H9 (cell line): ENCODE measurements at places on chromosomes 16 and 17. TPM values are rescaled to one million over a fixed set of nuclear protein-coding genes. Genes with fewer than 3 reads are reported as not detected.

The NPIPA2 gene
- total RNA-seq: 15.8 and 16.6 TPM in 2 replicates

The DNAH2 gene
- total RNA-seq: 0.15 and 0.22 TPM in 2 replicates

The LCAT gene
- total RNA-seq: 17.7 and 17.8 TPM in 2 replicates

The CCDC40 gene
- total RNA-seq: 7.8 and 8.9 TPM in 2 replicates

The LUC7L3 gene
- 143 and 154 TPM in 2 replicates for total RNA-seq

The BCL7C gene
- 17.5 and 18.3 TPM in 2 replicates for total RNA-seq

The ARRB2 gene
- 75.3 and 81.1 TPM in 2 replicates for total RNA-seq

The FGF11 gene
- total RNA-seq: 14.1 and 15.2 TPM in 2 replicates

The CD300LG gene
- total RNA-seq: not detected in 2 replicates

GRCh38 chr16:30605158-30605557, 5.0 kb downstream of the ZNF689 start:
- no peak overlapping the region for H3K4me3 ChIP-seq
- H3K27ac ChIP-seq: no peak overlapping the region
- no peaks in the 10 kb centered on the region for H3K4me1 ChIP-seq
- DNase-seq: no peak
- no peaks in the 10 kb centered on the region for H3K27me3 ChIP-seq

DNA sequence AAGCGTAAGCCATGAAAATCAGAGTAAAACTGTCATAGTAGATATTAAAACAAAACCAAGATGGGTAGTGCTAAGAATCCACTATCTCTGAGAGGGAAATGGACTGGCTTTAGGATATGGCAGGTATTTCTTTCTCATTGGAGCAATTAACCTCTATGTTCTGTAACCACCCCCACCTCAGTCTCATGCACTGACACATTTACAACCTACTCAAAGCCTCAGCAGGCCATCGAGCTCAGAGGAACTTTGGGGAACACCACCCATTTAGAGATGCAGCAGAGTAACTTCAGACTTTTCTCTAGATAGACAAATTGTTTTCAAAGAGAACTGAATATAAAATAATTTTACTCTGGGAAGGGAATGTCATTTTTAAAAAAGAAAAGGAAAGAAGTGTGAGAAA, 615.8 kb upstream of the ZFHX3 start:
- no peak overlapping the region for H3K27ac ChIP-seq
- H3K27me3 ChIP-seq: no peaks in the 10 kb centered on the region
- no peak for DNase-seq
- peaks cover 5% of the 10 kb centered on the region; the same call in 1 of the 2 replicates for H3K4me1 ChIP-seq
- H3K36me3 ChIP-seq: peaks cover 9% of the 10 kb centered on the region

DNA sequence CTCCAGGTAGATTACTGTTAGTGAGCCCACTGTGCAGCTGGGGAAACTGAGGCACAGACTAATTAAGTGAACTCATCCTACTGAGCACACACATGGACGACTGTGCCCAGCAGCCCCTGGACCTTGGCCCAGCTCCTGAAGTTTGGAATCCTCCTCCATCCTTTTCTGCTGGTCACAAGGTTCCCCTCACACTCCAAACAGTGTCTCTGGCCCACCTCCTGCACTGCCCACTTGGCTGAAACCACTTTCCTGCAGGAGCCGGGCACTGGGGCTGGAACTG, 3.6 kb downstream of the RHBDF2 start:
- H3K36me3 ChIP-seq: no peaks in the 10 kb centered on the region; the same call in 2 of the 3 replicates
- no peak for DNase-seq
- peaks cover 3% of the 10 kb centered on the region; the same call in 1 of the 2 replicates for H3K4me1 ChIP-seq
- H3K4me3 ChIP-seq: no peak overlapping the region
- no peaks in the 10 kb centered on the region for H3K27me3 ChIP-seq

- H3K36me3 ChIP-seq: peaks cover 20% of the 10 kb centered on the region
- no peak for DNase-seq
- H3K4me3 ChIP-seq: no peak overlapping the region
- peaks cover 15% of the 10 kb centered on the region; the same call in 1 of the 2 replicates for H3K4me1 ChIP-seq
- no peaks in the 10 kb centered on the region for H3K27me3 ChIP-seq
- no peak overlapping the region for H3K27ac ChIP-seq
Measured at GRCh38 chr17:29583324-29584248, 5.9 kb downstream of the GIT1 start.

- DNase-seq: no peak
- no peak overlapping the region for H3K4me3 ChIP-seq
- no peak overlapping the region for H3K27ac ChIP-seq
Measured at GRCh38 chr17:66375121-66375520, 72.7 kb downstream of the PRKCA start.

DNA sequence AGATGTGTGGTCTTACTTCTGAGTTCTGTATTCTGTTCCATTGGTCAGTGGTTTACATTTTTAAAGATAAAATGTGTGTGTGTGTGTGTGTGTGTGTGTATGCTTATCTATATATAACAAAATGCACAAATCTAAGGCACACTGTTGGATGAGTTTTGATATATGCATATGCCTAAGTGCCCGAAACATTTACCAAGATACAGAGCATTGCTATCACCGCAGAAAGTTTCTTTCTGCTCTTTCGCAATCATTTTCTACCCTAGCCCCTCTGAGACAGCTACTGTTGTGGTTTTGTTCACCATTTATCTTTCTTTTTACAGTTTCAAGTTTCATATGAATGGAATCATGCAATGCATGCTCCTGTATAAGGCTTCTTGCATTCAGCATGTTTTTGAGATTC, 97.0 kb downstream of the MRTFB start:
- no peak overlapping the region for H3K27ac ChIP-seq
- H3K4me1 ChIP-seq: no peaks in the 10 kb centered on the region
- DNase-seq: no peak

GRCh38 chr17:56708220-56708558, 114.7 kb downstream of the NOG start:
- DNase-seq: no peak
- no peaks in the 10 kb centered on the region for H3K36me3 ChIP-seq
- H3K27me3 ChIP-seq: no peaks in the 10 kb centered on the region
- no peak overlapping the region for H3K27ac ChIP-seq
- no peaks in the 10 kb centered on the region for H3K4me1 ChIP-seq
- no peak overlapping the region for H3K4me3 ChIP-seq

- H3K36me3 ChIP-seq: no peaks in the 10 kb centered on the region
- no peak for DNase-seq
- no peak overlapping the region for H3K27ac ChIP-seq
- no peaks in the 10 kb centered on the region for H3K27me3 ChIP-seq
- H3K4me3 ChIP-seq: no peak overlapping the region
Measured at GRCh38 chr16:64866021-64866420, 255.8 kb downstream of the CDH11 start.

DNA sequence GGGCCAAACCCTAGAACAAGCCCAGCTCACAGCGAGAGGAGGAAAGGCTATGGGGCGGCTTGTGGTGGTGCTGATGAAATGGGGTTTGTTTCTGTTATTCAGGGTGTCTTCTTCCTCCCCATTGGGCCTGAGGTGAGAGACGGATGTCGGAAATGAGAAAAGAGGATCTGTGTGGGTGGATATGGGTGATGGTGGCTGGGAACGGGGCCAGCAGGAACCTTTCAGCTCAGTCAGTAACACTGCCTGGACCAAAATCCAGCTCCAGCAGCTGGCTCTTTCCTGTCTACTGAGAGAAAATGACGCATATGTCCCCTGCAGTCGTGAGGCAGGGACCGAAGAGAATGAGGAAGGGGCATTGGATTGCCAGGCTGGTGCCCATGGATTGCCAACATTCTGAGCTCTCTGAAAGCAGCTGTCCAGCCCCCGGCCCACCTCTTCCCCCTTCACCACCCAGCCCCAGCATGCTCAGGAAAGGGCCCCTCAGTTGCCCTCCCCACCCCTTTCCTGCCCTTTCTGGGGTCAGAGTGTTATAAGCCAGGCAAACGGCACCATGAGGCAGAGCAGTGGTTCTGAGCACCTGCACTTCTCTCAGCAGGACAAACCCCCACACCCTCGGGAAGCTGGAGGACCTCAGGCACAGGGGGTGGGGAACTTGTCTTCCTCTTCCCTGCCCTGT, 4.0 kb downstream of the MYH3 start:
- no peak for DNase-seq
- no peaks in the 10 kb centered on the region for H3K27me3 ChIP-seq
- H3K4me1 ChIP-seq: no peaks in the 10 kb centered on the region
- H3K27ac ChIP-seq: no peak overlapping the region
- H3K36me3 ChIP-seq: no peaks in the 10 kb centered on the region
- no peak overlapping the region for H3K4me3 ChIP-seq

GRCh38 chr17:12990041-12990808, 27.6 kb downstream of the ELAC2 start:
- peaks cover 52% of the 10 kb centered on the region for H3K36me3 ChIP-seq
- no peak overlapping the region for H3K27ac ChIP-seq
- no peaks in the 10 kb centered on the region for H3K27me3 ChIP-seq
- H3K4me3 ChIP-seq: no peak overlapping the region
- peak; percentile 69 for DNase-seq

GRCh38 chr16:17432901-17433576, 37.7 kb downstream of the XYLT1 start:
- H3K27me3 ChIP-seq: no peaks in the 10 kb centered on the region
- H3K27ac ChIP-seq: no peak overlapping the region
- DNase-seq: no peak
- peaks cover 4% of the 10 kb centered on the region; the same call in 1 of the 2 replicates for H3K36me3 ChIP-seq
- H3K4me1 ChIP-seq: peaks cover 8% of the 10 kb centered on the region; the same call in 1 of the 2 replicates

- no peak overlapping the region for H3K27ac ChIP-seq
- no peak for DNase-seq
- no peaks in the 10 kb centered on the region for H3K27me3 ChIP-seq
- H3K4me1 ChIP-seq: no peaks in the 10 kb centered on the region
- H3K36me3 ChIP-seq: peaks cover 3% of the 10 kb centered on the region
- H3K4me3 ChIP-seq: no peak overlapping the region
Measured at GRCh38 chr17:39677542-39678339, 9.5 kb downstream of the PNMT start.

GRCh38 chr16:85479972-85480726, 133.0 kb upstream of the GSE1 start:
- H3K4me3 ChIP-seq: no peak overlapping the region
- H3K27me3 ChIP-seq: no peaks in the 10 kb centered on the region
- no peaks in the 10 kb centered on the region for H3K4me1 ChIP-seq
- peak; percentile 67 for DNase-seq

DNA sequence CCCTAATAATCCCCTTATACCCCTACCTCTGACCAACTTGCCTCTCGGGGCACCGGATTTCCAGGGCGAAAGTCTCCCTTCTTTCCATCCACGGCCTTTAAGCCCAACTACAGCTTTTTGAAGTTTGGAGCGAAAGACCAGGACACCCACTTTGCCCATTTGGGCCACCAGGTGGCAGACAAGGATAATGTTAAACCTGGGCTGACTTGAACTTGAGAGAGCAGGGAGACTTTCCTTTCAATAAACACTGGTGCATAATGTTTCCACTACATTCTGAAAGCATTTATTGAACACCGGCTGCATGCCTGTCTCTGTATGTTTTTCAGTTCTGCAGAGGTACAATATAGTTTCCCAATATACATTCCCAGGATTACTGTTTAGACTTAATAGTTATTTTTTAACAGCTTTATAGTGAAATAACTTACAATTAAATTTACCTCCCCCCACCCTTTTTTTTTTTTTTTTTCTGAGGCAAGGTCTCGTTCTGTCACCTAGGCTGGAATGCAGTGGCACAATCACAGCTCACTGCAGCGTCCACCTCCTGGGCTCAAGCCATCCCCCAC, 6.9 kb upstream of the CES3 start:
- no peak overlapping the region for H3K4me3 ChIP-seq
- peak; percentile 75 for DNase-seq
- no peaks in the 10 kb centered on the region for H3K36me3 ChIP-seq

DNA sequence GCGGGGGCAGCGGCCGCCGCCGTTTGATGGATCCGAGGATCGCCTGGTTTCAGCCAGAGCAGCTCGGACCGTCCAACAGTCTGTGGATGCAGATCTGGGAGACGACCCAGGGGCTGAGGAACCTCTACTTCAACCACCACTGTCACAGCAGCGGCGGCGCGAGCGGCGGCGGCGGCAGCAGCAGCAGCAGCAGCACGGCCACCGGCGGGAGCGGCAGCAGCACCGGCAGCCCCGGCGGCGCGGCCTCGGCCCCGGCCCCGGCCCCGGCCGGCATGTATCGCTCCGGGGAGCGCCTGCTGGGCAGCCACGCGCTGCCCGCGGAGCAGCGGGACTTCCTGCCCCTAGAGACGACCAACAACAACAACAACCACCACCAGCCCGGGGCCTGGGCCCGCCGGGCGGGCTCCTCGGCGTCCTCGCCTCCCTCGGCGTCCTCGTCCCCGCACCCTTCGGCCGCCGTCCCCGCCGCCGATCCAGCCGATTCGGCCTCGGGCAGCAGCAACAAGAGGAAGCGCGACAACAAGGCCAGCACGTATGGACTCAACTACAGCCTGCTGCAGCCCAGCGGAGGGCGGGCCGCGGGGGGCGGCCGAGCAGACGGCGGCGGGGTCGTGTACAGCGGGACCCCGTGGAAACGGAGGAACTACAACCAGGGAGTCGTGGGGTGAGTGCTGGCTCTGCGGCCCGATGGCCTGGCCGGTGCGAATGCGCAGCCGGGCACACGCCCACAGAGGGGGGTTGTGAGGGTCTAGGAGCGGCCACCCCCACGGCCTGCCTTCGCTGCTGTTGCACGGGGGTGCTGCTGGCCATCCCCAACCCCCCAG, 702 bp downstream of the TENT4B start:
- H3K27me3 ChIP-seq: no peaks in the 10 kb centered on the region
- no peak overlapping the region for H3K27ac ChIP-seq
